Pancreas (tissue), 10 donors: ENCODE measurements at places on chromosomes 1 and 21.

- no peak for DNase-seq
Measured at GRCh38 chr1:1121611-1122077, 5.8 kb upstream of the C1orf159 start.

GRCh38 chr1:86865973-86866637 is 47.8 kb downstream of the SELENOF start:
- no peak for DNase-seq

DNA sequence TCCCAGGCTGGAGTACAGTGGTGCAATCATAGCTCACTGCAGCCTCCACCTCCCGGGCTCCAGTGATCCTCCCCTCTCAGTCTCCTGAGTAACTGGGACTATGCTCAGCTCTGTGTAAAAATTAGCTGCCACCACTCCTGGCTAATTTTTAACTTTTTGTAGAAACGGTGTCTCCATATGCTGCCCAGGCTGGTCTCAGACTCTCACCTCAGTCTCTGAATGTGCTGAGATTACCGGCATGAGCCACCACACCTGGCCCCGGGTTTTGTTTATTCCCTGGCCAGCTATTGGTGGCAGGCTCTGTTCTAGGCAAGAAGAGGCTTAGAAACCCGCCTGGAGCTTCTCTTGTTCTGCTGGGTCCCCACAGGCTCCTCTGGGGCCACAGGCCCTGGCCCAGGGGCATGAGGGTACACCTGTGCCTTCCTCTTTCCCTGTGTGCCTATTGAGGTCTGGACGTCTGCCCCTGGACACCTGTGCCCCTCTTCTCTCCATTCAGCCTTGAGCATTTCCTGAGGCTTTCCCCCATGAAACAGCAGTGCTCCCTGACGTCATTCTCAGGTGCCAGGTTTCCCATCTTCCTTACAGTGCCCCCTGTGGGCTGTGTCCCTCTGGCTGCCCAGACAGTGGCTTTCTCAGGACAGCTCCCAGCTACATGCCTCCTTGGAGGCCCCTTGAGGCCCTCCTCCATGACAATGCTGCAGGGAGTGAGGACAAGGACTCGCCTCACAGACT is 57.5 kb downstream of the PCP4 start:
- no peak for DNase-seq

- no peak for DNase-seq
Measured at GRCh38 chr1:15290382-15290781, 43.4 kb downstream of the FHAD1 start.

GRCh38 chr1:23845163-23845562 is 19.9 kb upstream of the HMGCL start:
- DNase-seq = no peak

DNA sequence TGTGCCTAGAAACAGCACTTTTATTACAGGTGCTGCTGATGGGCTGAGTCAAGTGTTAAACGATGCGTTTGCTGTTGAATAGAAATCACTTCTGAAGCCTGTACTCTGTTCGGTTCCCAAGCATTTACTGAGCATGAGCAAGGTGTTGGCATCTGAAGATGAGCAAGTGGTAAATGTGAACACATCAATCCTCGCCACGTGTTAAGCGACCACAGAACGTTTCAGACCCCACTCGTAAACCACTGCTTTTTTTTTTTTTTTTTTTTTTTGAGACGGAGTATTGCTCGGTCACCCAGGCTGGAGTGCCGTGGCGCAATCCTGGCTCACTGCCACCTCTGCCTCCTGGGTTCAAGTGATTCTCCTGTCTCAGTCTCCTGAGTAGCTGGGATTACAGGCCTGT is 241.2 kb downstream of the SETD4 start:
- no peak for DNase-seq

DNA sequence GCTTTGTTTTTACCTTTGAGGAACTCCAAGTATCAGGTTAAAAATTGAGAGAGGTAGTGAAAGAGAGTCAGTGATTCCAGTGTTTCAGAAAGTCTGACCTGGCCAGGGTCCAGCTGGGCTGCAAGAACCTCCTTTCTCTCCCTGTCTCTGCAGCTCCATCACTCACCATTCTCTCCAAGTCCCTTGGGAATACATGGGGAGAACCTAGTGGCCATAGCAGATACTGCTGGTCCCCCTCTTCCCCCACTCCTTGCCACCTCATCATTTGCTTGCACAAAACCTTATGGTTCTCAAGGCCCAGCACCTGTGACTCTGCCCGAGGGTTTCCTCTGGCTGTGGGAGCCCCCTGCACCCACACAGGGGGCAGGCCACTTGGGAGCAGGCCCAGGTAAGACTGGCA is 279.5 kb downstream of the KIF26B start:
- DNase-seq = no peak

DNA sequence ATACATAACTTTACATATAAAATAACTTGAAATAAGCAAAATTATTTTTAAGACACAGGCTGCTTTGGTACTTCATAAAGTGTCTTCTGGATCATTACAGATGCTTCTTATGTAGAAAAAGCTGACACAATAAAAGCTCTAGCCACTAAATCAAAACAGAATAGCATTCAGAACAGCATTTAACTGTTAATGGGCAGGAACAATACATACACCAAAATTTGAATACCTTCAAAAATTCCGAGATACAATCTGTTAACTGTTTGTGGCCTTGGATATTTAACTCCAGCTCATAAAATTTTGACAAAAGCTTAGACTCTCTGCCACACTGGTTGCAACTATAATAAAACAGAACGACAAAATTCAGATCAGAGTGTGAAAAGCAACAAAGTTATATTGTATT is 31.7 kb downstream of the USP48 start:
- DNase-seq = no peak
